Midbrain (tissue), 1 donor: ENCODE measurements at places on chromosomes 12 and 14.

- DNase-seq, result no peak
Observed at GRCh38 chr14:101055776-101056374, 152.4 kb upstream of the RTL1 start.

GRCh38 chr14:76716285-76716684, 45.0 kb upstream of the VASH1 start:
- DNase-seq, result no peak

- peak; percentile 74 for DNase-seq
Observed at GRCh38 chr12:52044292-52044983, 6.8 kb upstream of the NR4A1 start.

DNA sequence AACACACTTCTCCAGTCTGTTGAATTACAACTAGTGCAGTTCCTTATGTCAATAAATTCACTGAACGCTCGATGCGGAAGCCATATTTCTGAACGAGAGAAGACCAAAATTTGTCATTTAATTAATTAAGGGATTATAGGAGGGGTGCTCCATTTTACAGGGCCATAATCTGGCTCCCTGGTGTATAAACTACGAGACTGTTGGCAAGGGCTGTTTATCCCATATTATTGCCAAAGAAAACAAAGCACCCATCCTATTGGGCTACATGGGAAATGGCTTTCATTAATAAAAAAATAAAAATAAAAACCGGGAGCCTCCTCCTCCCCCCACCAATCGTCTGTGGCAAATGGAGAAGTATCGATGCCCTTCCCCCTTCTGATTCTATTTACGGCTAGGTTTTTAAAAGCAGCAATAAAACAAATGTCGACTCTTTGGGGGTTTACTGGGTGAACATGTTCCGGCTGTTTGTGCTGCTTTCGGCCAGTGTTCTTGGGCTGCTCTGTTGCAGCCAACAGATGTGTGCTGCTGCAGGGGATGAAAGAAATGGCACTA, 24.8 kb downstream of the ATF7 start:
- DNase-seq, result peak; percentile 62

DNA sequence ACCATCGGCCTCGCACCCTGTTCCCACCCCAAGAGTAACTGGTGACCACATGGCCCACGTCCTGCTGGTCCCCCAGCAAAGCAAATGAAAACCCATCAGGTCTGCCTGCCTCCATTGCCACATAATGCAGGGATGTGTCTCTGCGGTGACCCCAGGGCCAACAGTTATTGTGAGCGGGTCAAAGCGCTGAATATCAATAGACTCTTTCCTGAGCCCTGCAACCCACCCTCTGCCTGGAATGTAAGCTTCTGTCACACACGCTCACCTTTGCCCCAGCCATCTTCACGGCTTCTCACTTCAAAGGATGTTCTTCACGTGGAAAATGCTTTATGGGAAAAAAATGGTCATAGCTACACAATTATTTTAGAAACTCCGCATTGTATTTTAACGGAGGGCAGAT, 63.9 kb downstream of the FZD10 start:
- no peak for DNase-seq

DNA sequence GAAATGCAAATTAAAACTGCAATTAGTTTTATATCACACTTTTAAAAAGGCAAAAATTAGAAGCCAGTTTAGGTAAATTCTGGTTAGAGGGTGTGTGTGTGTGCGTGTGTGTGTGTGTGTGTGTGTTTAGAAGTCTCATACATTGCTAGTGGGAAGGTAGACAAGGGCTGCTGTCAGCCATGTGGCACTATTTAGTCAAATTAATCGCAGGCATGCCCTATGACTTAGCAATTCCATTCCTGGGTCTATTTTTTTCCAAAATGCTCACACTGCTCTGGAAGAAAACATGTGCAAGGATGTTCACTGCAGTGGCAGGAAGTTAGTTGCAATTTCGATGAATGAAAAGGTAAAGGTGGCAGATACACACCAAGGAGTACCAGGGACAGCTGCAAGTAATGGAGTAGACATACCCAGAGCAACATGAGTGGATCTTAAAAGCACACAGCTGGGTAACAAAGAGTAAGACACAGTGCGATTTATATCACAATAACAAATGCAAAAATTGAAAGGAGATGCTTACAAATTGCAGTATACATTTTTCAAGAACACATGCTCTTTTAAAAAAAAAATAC, 11.6 kb downstream of the CAPZA3 start:
- DNase-seq, result no peak

GRCh38 chr12:9256341-9256740, 48.1 kb upstream of the PZP start:
- DNase-seq, result no peak

- DNase-seq, result no peak
Observed at GRCh38 chr12:56520048-56520447, 1.6 kb upstream of the RBMS2 start.

- DNase-seq, result no peak
Observed at GRCh38 chr14:93709249-93709648, 79.0 kb downstream of the PRIMA1 start.

- DNase-seq, result no peak
Observed at GRCh38 chr12:68381476-68382219, 49.5 kb upstream of the MDM1 start.

GRCh38 chr12:132723015-132723763, 12.5 kb downstream of the PGAM5 start:
- DNase-seq, result no peak

DNA sequence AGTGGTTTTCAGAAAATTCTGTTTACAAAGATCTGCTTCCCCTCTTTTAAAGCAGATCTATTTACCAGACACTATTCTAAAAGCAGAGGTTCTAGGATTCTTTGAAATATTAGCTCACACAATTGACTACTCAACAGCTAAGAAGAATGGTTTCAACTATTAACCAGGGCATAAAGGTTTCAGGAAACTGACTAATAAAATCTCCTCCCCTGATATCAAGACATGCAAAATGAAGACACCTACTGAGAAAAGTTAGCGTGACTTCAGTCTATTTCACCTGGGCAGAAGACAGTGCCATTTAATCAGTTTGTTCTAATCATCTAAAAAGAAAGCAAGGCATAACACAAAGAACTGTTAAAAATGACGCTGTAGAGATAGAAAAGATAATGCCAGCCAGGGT, 22.2 kb downstream of the DAD1 start:
- DNase-seq, result no peak

GRCh38 chr14:58796242-58797009, 158.7 kb downstream of the DACT1 start:
- DNase-seq, result no peak

DNA sequence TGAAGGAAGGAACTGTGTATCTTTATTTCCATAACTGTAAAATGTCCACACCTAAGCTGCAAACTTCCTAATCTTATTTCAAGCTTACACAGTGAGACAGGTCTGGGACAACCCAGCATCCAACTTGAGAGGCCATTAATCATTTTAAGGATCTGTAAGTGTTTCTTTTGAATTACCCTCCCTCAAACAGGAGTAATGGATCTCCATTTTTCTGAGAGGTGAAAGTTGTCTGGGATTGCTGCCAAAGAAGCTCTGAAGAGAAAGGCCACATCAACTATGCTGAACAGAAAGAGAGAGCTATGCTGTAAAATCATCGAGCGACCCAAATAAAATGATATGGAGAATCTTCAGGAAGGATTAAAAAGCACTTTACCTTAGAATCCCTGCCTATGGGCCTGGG, 131.7 kb upstream of the CPNE8 start:
- no peak for DNase-seq

DNA sequence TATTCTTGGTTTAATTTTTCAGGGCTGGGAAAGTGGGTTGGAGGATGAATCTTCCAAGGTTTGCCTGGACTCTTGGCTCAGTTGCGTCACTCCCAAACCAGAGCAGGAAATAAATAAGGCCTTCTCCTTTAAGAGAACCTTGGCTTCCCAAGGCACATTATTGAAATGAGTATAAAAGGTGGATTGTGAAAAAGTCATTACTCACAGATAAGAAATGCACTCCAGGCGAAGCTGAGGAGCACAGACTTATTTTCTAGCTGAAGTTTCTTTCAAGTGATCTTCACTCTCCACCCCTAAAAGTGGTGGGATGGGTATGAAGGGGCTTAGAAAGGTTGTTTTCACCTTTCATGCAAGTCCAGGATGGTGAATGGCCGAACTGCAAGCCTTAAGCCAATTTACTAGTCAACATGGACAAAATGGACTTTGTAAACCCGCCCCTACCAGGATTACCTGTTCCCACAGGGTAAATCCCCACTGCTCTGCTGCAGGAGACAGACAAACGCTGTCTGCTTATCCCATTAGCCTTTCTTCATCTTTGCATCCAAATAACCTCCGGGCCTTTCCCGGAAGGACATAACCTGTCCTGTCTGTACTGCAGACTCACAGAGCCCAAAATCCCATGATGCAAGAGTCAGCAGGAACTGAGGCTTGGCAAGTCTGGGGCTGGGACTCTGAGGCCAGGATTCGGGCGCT, 207.6 kb downstream of the BCL11B start:
- no peak for DNase-seq

GRCh38 chr14:55449116-55449515, 8.7 kb upstream of the TBPL2 start:
- DNase-seq, result no peak

DNA sequence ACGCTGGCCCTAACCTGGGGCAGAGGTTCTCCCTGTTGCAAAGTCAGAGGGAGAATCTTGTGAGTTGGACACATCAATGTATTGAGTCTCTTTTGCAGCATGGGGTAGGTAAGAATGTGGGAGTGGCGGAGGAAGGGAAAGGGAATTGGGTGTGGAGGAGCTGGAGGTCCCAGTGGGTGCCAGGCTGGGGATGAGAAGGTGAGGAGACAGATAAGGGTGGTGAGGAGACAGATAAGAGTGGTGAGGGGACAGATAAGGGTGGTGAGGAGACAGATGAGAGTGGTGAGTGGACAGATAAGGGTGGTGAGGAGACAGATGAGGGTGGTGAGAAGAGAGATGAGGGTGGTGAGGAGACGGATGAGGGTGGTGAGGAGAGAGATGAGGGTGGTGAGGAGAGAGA, 72.9 kb upstream of the SFSWAP start:
- no peak for DNase-seq

GRCh38 chr12:104600036-104600712, 143.4 kb downstream of the CHST11 start:
- no peak for DNase-seq

GRCh38 chr14:73760598-73761586, 46.7 kb upstream of the PNMA1 start:
- no peak for DNase-seq

- no peak for DNase-seq
Observed at GRCh38 chr14:86815341-86815740, 1177.6 kb downstream of the GALC start.

- no peak for DNase-seq
Observed at GRCh38 chr12:96053476-96054243, 18.3 kb upstream of the LTA4H start.

DNA sequence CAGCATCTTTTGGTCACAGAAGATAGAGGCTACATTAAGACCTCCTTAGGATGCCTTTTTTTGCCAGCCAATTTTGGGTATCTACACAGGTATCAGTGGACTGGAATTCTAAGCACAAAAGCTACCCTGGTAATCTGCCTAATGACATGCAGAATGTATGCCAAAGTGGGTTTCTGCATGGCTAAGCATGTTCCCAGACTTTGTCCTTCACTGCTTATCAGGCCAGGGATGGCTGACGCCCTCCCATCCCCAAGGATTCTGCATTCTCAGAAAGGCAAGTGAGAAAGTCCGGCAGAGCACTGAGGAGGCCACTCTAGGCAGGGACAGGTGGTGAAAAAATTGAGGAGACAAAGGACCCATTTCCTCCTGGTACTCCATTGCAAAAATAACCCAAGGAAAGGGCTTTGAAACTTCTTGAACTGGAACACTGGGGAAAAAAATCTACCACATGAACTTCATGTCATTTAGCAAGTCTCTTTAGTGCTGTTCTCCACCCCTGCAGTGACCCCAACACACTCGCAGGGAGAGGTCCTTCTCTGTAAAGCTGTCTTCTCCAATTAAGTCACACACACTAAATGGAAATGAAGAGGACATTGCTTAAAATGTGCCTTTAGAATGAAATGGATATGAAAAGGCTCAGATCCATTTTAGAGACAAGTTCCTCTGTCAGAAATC, 91.7 kb upstream of the MAX start:
- no peak for DNase-seq

DNA sequence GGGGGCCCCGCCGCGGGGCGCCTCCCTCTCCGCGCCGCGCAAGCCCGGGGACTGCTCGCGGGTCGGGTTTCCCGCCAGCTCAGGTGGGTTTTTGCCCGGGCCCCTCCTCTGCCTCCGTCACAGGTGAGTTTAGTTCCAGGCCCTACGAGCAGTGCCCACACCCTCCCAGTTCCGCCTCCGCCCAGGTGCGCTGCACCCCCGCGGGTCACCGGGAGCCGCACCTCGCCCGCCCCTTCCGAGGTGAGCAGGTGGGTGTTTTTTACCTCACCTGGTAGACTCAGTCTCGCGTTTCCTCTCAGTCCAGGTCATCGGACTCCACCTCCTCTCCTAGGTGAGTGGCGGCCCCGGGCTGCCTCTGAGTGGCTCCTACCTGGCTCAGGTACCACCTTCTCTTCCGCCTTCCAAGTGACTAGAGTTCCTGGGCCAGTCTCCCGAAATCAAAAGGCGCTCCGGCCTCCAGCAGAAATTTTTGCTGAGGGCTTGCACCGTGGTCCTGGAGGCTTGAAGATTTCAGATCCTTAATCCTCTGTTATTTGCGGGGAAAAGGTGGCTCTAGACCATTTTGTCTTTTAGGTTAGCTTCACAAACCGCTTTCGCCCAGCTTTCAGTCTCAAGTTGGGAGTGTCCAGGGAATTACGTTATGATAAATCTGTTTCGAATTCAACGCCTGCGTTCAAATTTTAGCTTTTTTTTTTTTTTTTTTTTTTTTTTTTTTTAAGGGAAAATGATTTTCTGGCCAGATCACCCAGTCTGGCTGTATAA, at the start of gene TMEM30B:
Gene TMEM30B (minus strand): TSS at position 153 of the 762 bp plus-strand sequence. CDS start 191 bp downstream, outside the sequence.
- DNase-seq, result no peak

DNA sequence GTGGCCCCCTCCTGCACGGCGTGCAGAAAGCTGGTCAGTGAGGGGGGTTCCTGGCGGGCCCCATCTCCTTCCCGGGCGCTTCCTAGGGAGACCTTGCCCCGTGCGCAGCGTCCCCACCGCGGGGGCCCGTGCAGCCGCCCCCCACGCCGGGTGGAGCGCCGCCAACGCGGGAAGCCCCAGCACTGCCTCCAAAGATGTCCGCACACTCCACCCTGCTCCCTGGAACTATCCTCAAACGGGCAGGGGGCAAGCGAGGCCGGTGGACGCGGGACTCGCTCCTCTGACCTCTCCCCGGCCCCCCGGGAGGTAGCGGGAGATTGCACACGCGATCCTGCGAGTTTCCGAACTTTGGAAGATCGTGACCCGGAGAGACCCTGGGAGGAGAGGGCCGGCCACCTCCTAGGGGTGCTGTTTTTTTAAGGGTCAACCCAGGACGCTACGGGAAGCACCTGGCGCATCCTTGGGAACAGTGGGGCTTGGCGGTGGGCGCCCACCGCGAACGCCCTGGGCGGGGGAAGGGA, 1.5 kb upstream of the FZD10 start:
- DNase-seq, result no peak

- no peak for DNase-seq
Observed at GRCh38 chr14:75607044-75607443, 28.6 kb downstream of the FLVCR2 start.

DNA sequence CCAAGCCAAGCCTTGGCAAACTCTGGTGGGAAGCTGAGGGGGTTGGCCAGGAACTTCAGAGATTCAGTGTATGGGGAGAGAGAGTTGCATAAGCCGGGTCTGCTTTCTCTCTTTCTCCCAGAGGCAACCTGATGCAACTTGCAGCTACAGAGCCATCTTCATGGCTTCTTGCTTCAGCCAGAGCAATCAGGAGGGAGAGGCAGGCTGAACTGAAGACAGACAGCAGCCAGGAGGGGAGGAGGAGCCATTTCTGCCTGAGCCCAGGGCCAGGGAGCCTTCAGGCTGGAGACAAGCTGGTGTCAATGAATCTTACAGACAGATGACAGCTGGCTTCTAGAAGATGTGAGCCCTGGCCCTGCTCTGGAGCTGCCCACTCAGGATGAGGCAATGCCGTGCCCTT, 18.7 kb downstream of the NPC2 start:
- DNase-seq, result no peak
